ENCODE measurements at places on chromosomes 3 and 15.

GRCh38 chr3:188239577-188239976, 85.6 kb downstream of the LPP start:
- DNase-seq, result no peak

GRCh38 chr15:55552926-55553325, 35.2 kb downstream of the PYGO1 start:
- DNase-seq, result no peak

DNA sequence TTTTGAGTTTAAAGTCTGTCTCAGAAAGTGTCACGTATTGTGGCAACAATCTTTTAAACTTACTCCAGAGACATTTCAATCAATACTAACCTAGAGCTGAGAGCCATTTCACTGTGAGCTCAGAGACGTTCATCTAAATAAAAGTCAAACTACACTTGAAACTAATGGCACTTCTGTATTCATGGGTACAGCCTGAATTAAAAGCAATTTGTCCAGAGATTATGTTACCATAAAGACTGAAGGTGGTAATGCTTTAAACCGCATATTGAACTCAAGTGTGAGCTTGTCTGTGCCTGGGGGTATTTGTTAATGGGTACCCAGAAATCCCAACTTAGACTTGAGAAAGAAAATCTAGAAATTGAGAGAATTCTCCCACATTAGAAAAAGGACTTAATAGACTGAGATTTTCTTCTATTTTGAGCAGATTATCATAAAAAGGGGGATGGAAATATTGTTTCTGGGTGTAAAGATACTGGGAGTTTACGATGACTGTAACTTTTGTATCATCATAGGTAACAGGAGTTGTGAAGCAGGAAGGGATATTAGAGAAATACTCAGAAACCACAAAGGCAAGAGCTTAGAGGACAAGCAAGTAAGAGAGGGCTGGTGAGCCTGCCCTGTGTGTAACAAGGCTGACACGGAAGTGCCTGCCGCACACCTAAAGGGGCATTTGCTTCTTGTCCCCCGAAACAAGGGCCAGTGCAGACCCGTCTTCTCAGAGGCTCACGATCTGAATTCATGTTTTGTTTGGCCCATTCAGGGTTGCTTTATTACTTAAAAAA, 36.9 kb downstream of the LRIG1 start:
- DNase-seq, result no peak

DNA sequence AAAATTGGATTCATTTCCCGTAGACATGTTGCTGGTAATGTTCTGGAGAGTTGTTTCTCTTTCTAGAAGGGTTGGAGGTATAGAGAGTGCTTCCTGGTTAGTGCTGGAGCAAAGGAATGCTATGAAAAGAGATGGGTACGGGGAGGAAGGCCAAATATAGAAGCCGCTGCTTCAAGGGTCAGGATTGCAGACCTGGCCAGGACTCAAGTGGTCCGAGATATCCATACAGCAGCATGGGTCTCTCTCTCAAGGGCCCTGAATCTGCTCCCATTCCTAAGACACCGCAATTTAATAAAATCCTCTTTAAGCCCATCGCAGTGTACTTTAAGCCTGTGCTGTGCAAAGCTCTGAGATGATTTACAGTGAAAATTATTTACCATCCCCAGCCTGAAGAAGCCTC, 287.0 kb downstream of the FAM43A start:
- DNase-seq, result no peak

DNA sequence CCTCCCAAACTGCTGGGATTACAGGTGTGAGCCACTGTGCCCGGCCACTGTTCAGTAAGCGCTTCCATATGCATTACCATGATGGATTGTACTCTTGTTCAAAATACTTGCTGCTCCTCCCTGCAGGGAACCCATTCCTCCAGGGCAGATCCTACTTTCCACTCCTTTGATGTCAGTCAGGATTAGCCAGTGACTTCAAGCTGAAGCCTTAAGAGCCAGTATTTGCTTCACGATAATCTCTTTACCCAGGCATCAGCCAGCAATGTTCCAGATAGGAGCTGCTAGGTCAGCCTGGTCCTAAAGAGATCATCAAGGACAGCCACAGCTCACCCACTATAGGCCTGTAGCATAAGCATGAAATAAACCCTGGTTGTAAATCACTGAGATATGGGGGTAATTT, 96.5 kb upstream of the UBE2E2 start:
- no peak for DNase-seq

DNA sequence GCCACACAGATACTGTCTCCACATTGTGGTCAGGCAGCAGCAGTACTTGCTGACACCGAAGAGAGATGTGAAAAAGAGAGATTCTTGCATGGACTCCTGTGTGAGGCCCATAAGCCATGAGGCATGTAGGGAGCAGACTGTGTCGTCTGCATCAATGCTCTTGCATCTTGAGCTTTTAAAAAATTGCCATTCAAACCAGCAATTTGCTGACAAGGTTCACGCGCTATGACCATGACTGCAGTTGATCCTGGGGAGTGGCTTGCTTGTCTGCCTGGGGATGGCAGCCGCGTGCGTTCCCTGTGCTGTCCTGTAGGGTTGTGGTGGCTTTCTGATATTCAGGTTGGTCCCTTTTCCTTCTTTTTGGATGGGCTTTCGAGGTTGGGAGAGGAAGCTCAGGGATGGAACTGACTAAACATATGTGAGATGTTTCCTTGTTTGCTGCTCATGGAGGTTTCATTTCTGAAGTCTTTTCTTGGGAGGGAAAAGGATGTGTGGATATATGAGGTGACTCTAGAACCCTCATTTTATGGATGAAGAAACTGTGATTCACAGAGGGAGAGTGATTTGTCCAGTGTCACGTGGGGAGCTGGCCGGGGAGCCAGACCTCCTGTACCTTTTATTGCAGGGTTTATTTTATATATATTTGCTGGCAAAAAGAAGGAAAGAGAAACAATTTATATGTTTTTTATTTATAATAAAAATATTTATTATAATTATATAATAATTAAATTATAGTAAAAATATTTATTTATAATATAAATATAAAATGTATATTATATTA, 48.6 kb downstream of the LPP start:
- DNase-seq, result no peak

GRCh38 chr15:39552556-39552955, 28.3 kb upstream of the THBS1 start:
- DNase-seq, result no peak

DNA sequence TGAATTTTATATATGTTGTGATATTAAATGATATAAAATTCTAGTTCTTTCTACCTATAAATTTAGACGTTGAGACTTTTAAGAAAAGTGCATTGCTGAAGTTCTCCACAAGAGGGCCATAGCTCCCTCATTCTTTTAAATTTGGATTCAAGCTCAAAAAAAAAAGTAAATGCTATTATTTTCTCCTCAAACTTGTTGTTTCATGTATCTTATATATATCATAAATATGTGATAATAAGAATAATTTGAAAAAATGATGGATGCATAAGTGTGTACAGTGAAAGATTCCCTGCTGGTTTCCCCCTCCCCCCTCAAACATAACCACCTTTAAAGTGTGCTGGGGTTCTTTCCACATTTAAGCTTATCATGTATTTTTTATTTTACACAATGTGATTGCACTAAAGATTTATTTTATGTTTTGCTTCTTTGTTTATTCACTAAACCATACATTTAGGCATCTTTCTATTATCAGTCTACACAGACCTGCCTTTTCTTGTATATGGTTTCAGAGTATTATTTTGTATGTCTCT, 769.4 kb upstream of the GOLIM4 start:
- no peak for DNase-seq

- no peak for DNase-seq
Measured at GRCh38 chr3:119352863-119353527, 58.8 kb downstream of the ARHGAP31 start.

DNA sequence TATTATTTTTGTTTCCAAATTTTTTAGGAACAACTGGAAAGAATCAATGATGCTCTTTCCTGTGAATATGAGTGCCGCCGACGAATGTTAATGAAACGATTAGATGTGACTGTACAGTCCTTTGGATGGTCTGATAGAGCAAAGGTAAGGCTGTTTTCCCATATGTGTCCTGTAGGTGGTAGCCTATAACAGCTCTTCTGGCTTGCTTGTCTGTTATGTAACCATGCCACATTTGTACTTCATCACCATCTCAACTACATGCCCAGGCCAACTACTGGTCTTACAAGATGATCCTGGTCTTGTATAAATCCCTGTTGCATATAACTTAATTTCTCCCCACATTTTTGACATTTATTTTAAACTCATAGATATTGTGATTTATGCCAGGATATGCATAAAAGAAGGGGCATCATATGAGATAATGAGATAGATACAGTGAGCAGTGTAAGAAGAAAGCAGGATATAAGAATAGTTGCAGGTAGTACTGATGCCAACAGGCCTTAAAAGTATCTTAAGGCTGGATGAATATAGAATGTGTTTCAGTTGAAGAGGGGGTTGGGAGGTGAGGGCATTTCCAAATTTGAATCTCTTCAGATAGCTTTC, 20.3 kb downstream of the FAM98B start:
- no peak for DNase-seq

DNA sequence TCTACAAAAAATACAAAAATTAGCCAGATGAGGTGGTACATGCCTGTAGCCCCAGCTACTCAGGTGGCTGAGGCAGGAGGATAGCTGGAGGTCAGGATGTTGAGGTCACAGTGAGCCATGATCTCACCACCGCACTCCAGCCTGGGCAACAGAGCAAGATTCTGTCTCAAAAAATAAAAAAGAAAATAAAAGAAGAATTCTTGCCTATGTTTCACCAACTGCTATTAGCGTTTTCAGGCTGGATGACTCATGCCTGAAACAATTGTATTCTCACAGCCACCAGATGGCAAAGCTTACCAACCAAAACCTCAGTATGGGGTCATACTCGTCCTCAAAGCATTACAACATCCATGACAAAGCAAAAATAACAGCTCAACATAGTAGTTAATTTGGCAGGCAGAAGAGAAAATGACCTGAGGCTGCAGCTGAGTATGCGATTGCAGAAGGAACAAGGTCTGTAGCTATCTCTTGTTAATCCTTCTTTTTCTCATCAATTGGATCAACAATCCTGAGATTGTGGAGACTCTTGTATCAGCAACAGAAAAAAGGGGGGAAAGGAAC, 52.2 kb downstream of the TP53BP1 start:
- DNase-seq, result no peak

GRCh38 chr15:61115241-61115640, 113.9 kb downstream of the RORA start:
- no peak for DNase-seq

- DNase-seq, result no peak
Measured at GRCh38 chr3:152258448-152259393, 10.0 kb upstream of the MBNL1 start.

DNA sequence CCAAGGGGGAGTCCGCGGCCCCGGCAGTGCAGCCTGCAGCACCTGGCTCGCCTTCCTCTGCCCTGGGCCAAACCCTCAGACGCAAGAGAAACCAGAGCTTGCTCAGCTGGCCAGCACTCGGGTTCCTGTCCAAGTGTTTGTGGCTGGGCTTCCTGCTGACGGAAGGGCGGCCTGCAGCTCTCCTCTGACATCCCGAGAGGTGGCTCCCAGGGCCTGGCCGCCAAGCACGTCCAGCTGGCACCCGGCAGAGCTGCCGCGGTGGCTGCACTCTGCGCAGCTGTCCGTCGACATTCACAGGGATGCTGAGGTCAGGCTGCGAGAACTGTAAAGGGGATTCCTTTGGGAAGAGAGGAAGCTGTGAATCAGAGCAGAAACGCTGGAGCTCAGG, 85.6 kb downstream of the CPN2 start:
- no peak for DNase-seq

- DNase-seq, result no peak
Measured at GRCh38 chr3:188978421-188979171, 193.2 kb upstream of the TPRG1 start.

DNA sequence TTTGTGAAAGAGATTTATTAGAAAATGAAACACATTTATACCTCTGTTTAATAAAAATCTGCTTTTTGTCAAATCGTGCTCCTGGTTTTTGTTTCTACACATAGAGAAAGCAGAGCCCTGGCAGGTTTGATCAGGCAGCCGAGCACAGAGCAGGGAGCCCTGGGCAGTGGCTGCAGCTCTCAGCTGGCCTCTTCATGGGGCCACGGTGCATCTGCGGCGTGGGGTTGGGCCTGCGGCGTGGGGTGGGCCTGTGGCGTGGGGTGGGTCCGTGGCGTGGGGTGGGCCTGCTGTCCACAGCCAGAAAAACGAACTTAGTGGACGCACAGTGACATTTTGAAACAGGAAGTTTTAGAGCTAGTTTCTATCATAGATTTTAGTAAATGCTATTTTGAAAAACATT, 10.6 kb downstream of the GOLGA6L2 start:
- DNase-seq, result no peak

GRCh38 chr15:53251996-53252395, 461.9 kb upstream of the ONECUT1 start:
- DNase-seq, result no peak

DNA sequence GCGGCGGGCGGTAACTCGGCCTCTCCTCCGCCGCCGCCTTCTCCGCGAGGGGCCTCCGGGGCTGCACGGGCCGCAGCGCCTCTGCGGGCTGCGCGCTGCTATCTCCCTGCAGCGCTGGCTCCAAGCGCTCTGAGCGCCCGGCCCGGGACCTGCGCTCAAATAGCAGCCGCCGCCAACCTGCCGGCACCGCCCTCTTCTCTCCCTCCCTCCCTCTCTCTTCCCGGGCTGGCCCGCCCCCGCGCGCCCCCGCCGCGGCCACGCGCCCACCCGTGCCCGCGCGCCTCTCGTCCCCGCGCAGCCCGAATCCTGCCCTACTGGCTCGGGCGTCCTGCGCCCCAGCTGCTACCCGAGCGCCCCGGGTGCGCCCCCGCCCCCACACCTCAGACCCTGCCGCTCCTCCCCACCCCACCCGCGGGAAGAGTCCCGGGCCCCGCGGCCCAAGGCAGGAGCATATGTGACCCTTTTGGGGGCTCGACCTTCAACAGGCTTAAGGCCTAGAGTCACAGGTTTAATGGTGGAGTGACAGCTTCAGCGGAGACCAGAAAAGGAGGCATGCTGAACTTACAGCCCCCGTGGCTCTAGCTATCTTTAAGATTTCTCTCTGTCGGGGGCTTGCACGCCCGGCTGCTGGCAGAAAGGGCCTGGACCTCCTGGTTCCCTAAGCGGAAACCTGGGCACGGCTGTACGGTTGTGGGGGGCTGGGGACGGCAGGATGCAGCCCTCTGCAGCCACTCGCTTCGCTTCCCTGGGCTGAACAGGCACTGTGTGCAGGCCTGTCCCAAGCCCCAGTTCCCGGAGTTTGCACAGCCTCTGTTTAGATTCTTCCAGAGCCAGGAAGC, at the start of gene CACNA2D2:
CACNA2D2 (minus strand) TSS at position 131 of the 839 bp plus-strand sequence. CDS start 211 bp downstream, outside the sequence.
- peak; percentile 60 for DNase-seq

- no peak for DNase-seq
Measured at GRCh38 chr3:120931593-120931992, 23.6 kb downstream of the STXBP5L start.

GRCh38 chr3:27289769-27290413, 79.3 kb downstream of the NEK10 start:
- no peak for DNase-seq

GRCh38 chr15:97998307-97999071, 38.0 kb downstream of the ARRDC4 start:
- no peak for DNase-seq

DNA sequence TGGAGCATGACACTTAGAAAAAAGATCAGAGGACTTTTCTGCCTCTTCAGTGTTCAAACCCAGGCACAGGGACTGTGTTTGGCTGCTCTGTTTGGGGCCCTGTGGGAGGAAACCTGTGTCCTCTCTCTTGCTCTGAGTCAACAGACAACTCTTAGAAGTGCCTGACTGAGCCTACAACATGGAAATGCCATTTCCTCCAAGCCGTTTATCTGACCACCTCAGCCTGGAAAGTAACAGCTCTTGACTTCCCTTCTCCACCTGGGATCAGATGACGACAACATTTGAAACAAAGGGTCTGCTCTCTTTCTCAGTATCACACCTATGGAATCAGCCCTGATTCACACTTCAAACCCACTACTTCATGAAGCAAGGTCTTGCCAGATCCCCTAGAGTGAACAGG, 91.3 kb upstream of the CTDSPL start:
- no peak for DNase-seq

- DNase-seq, result no peak
Measured at GRCh38 chr15:58985443-58985842, 2.0 kb upstream of the RNF111 start.
